ENCODE measurements at places on chromosomes 16 and 17.

DNA sequence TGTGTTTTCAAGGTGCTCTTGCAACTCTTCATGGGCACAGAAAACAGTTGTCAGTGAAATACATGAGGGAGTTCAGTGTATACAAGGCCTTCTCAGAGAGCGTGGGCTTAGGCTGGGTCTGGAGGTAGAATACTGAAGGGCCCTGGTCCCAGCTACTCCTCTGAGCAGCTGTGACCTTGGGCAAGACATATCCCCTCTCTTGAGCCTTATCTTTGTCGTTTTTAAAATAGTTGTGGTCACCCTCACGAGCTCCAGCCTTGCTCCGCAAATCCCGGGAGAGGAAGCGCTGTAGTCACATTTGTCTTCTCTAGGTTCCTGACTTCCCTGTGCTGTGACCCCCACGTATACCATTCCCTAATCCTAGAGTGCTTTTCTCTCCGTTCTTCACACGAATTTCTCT, 3.6 kb downstream of the ZNRF1 start:
- no peak for DNase-seq

DNA sequence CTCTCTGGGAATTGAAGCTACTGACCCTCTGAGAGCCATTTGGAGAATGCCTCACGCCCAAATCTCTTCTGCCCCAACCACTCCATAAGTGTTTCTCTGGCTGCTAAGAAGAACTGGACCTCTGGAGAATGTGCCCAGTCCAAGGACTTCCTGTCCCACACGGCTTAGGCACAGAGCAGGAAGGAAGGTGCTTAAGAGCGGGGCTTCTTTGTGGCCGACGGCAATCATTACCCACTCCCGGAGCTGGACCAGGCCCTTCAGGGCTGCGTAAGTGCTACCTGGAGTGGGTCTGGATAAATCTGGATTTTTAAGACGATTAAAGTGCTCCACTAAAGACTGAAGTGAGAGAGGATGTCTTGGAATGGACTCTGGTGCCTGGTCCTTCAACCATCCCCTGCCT, 1.8 kb downstream of the CCDC42 start:
- DNase-seq = no peak

DNA sequence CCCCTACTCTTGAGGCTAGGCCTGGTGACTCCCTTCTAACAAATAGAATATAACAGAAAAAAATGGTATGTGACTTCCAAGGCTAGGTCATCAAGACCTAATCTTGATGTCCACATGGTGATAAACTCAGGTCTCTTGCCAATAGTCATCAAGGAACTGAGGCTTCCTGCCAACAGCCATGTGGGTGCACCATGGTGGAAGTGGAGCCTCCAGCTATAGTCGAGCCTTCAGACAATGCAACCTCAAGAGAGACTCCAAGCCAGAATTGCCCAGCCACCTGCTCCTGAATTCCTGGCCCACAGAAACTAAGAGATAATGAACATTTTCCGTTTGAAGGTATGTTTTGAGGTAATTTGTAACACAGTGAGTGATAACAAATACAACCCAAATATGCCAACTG, 55.9 kb upstream of the SREBF1 start:
- no peak for DNase-seq

GRCh38 chr17:58783380-58783779, 27.7 kb downstream of the PPM1E start:
- no peak for DNase-seq

DNA sequence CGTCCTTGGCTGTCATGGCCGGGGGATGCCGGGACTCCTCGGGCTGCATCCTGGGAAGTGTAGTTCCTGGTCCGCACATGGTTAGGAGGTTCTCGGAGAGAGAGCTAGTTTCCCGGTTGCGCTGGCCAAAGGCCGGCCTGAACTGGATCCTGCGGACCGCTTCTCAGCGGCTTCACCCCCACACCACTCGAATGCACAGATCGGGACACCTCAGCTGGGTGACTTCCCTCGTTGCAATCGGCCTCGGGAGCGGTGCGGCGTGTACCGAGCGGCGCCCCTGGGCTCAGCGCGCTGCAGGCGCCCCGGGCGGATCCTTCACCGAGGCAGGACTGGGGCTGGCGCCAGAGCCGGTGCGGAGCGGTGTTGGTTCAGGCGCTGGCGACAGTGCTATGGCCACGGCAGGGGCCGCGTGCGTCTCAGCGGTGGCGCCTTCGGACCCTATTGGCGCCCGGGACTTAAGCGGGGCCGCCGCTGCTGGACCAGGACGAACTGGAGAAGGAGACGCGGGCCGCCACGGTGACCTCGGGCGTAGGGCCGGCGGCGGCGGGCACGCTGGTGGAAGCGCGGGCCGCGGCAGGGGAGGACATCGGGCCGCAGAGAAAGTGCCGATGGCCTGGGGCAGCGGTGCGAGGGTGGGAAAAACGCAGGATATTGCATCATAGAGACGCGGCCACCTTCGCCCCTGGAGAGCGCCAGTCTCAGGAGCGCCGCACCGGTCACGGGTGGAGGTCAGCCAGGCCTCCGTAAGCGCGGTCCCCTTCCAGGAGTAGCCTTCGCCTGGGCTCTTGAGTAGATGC, 11.4 kb downstream of the ZNF629 start:
- DNase-seq = peak; percentile 24

DNA sequence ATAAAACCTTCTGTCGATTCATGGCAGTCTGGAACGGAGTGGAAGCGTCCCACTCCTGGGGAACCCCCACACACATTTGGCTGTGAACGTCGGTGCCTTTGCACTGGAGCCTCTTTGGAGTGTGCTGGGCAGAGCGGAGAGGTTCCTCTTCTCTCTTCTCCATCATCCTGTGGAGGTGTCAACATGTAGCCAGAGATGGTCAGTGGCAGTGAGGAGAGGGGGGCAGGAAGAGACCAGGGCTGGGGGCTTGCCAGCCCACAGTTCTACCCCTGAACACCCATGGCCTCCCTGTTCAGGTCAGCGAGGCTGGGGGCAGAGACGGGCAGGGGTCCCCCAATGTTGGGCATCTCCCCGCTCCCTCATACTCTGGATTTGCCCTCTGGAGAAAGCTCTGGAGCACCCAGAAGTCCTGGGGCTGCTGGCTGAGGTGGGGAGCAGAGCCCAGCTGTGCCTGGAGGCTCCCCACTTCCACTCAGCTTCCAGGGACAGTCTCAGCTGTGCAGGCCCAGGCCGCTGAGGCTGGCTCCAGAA, 223.7 kb downstream of the SEC14L1 start:
- no peak for DNase-seq

DNA sequence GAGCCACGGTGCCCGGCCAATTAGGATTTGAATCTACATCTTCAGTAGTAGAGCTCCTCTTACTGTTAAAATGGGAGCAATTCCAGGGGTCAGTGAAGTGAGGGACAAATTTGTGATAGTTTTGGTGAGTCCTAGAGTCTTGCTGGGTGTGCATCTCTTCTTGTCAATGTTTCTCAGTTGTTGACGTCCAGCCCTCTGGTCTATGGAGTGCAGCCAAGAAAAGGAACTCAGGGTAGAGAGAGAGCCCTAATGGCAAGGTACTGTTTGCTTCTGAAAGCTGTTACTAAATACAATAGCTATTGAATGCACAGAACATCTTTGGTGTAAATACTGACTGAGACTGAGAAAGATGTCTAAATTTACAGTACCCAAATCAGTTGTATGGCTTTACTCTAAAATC, 282.5 kb upstream of the SALL1 start:
- no peak for DNase-seq

DNA sequence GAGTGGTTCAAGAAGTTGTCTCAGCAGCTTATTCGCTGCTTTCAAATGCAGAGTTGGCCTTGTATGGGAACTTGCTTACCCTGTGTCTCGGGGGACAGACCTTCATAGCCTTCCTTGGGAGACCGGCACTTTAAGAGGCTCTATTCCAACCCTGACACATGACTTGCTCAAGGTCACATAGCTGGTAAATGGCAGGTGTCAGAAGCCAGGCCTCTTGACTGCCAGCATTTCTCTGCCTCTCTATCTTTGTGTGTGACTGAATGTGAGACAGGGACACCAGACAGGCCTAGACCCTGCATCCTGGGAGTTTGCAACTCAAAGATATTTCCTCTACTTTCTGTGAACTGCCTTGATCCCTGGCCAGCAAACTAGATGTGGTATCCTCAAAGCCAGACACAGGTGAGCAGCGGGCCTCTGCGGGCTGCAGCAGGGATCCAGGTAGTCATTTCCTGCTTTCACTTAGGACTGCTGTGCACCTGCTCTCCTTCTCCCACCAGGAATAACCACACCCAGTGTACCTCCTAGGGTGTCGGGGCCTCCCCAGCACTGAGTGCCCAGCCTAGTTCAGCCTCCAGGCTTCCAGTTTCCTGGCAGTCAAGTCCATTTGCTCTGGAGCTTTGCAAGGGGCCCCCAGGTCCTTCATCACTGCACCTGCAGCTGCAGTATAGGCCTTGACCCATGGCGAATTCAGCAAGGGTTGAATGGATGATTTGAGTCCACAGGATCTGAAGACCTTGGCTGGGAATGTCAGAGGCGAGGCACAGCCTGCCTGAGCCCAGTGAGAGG, 116.6 kb upstream of the TNRC6C start:
- no peak for DNase-seq

DNA sequence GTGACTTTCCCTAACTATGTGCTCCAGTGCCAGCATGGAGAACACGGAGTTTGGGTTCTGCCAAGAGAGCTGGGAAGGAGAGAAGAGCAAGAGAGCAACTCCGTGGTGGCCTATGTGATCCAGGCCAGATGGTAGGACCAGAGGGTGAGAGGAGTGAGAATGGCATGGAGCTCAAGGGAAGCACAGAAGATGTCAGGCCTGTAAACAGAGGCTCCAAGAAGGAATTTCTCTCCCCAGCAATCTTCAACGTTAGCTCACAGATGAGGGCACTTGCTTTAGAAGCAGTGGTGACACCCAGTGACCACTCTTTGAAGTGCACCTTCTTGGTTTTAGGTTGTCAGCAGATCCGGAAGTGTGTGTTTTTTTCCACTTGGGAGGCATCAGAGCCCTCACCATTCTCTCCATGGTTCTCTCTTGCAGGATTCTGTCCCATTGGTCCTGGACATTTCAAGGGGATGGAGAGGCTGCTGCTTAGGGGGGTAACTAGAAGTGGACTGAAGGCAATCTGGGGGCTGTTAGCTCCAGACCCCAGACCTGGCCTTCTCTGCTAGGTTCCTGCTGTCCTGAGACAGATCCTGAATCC, 18.1 kb upstream of the TMEM98 start:
- peak; percentile 78 for DNase-seq

- DNase-seq = no peak
These were observed 47.1 kb downstream of the RPTOR start for GRCh38 chr17:80591788-80592187.

DNA sequence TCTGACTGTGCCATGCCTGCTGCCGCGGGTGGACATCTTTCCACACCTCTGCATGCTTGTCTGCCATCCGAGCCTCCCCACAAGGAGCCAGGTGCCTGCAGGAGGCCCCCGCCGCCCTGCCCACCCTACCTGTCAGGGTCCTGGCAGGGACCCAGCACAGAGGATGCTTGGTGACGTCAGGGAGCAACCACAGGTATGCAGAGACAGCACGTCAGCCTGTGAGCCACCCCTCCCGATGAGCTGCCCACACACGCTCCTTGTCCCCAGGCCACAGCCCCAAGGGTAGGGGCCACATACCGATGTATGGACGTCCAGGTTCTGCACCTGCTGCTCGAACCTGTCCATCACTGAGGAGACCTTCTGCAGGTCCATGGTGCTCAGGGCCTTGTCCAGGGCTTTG, 10.6 kb downstream of the CHMP1A start:
- no peak for DNase-seq

DNA sequence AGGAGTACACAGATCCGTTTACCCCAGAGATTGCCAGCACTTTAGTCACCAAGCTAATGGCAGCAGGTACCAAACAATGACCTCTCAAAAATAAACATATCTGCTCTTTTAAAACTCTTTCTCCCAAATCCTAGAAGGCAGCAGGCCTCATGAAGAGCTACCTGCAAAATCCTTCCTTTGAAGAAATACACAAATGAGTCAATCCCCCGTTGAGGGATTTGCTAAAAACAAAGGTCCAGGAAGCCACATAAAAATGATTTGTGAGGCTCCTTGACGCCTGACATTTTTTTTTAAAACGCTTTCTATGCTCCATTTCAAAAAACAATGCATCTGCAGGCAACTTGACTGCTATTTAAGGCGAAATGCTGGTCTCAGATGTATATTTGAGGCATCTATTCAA, 58.2 kb downstream of the NACA2 start:
- no peak for DNase-seq

GRCh38 chr17:80727409-80727755, 182.7 kb downstream of the RPTOR start:
- DNase-seq = no peak

DNA sequence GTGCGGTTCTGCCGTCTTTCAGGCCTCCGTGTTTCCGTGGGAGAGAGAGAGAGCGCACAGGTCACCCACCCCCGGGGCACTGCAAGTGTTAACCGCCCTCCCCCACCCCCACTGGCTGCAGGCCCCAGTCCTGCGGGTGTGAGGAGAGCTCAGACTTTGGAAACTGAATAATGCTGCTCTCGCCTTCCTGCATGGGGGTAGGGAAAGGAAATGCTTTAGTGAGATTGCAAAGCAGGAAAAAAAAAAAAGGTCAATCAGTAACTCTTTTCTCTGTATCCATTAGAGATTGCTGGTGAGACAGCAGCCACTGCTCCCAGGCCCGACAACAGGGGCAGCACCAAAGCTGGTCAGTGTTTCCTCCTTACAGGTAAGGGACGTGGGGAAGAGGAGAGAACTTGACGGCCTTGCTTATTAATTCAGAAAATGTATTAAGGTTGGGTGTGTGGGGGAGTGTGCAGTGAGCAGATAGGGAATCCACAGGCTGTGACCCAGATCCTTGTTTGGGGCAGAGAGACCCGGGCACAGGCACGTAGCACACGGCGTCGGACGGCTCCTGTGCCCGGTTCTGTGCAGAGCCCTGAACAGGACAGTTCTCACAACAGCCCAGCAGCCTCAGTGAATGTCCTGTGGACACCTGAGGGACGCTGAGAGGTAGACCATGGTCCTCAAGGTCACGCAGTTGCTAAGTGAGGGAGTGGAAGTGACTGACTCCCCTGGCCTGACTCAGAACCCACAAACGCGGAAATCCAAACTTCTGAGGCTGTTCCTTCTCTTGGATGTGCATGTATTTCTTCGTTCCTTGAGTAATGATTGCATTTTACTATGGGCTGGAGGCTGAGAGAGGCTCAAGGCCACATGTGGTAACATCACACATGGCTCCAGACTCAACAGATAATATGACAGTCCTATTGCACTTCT, 156.5 kb downstream of the FOXL1 start:
- DNase-seq = no peak

DNA sequence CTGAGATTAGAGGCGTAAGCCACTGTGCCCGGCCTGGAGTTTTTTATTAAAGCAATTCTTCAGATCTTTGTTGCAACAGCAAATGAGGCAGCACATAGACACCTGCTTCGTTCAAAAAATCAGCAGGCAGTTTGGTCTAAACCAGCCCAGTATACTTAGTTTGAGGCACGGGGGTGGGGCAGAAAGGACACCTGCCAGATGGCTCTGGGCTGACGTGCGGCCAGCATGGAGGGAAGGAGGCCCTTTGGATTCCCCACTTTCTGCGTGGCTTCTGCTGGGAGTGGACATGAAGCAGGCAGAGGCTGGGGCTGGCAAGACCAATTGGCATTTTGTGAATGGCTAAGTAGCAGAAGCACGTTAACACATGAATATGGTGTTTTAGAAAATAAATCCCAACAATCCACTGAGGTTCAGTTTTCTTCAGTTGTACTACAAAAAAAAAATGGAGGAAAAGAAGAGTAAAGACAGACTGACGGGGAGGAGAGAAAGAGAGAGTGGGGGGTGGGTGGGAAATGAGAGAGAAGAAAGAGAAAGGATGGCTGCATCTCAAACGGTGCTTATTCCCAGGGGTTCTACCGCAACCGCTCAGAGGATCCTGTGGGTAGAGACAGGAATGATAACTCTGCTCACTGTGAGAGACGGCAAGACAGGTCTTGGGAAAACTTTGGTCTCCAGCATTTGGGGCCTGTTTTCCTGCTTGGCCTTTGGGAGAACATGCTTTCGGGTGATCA, 16.3 kb downstream of the C16orf46 start:
- no peak for DNase-seq

GRCh38 chr17:4241535-4241934, 22.2 kb downstream of the ANKFY1 start:
- DNase-seq = no peak
